DND-41 (cell line): ENCODE measurements at places on chromosomes 7 and 10.
A peak's percentile ranks its signal among the peaks of the same experiment; 100 is the strongest.

DNA sequence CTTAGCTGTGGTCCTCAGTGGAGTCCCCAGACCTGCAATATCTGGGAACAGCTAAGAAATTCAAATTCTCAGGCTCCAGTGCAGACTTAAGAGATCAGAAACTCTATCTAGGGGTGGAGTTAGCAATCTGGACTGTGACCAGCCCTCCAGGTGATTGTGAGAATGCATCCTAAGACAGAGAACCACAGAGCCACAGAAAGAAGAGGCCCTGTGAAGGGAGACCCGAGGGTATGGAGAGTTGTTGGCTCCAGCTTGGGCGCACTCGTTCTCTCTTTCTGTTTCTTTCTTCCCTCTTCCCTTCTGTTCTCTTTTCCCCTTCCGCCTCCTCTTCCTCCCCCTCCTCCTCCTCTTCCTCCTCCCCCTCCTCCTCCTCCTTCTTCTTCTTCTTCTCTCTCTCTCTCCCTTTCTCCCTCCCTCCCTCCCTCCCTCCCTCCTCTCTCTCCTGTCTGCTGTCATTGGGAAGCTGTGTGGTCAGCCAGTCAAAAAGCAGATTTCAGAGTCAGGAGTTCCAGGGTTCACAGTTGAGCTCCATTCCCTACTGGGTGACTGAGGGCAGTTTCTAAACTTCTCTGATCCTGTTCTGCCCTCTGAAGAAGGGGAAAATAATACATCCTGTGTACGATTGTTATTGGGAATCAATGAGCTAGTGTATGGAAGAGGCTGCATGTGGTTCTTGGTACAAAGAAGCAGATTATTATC, 62.1 kb upstream of the STEAP1B start:
- H3K36me3 ChIP-seq: no peaks in the 10 kb centered on the region
- no peak overlapping the region for H3K27ac ChIP-seq
- H3K4me1 ChIP-seq: no peaks in the 10 kb centered on the region
- no peak overlapping the region for H3K4me3 ChIP-seq

- no peak overlapping the region for H3K27ac ChIP-seq
- H3K4me3 ChIP-seq: no peak overlapping the region
- H3K4me1 ChIP-seq: no peaks in the 10 kb centered on the region
- DNase-seq: no peak
Measured at GRCh38 chr10:63636812-63637211, 115.6 kb downstream of the REEP3 start.

- no peak for DNase-seq
- H3K4me3 ChIP-seq: no peak overlapping the region
- H3K27ac ChIP-seq: no peak overlapping the region
Measured at GRCh38 chr10:61486251-61486650, 33.1 kb upstream of the TMEM26 start.

GRCh38 chr7:80136261-80137055, 1.8 kb downstream of the GNAI1 start:
- H3K27ac ChIP-seq: no peak overlapping the region
- no peak for DNase-seq
- no peaks in the 10 kb centered on the region for H3K36me3 ChIP-seq
- H3K27me3 ChIP-seq: no peaks in the 10 kb centered on the region

GRCh38 chr7:47103498-47104205, 478.3 kb downstream of the TNS3 start:
- no peaks in the 10 kb centered on the region for H3K4me1 ChIP-seq
- H3K27me3 ChIP-seq: no peaks in the 10 kb centered on the region
- H3K36me3 ChIP-seq: no peaks in the 10 kb centered on the region
- H3K27ac ChIP-seq: no peak overlapping the region
- no peak for DNase-seq

DNA sequence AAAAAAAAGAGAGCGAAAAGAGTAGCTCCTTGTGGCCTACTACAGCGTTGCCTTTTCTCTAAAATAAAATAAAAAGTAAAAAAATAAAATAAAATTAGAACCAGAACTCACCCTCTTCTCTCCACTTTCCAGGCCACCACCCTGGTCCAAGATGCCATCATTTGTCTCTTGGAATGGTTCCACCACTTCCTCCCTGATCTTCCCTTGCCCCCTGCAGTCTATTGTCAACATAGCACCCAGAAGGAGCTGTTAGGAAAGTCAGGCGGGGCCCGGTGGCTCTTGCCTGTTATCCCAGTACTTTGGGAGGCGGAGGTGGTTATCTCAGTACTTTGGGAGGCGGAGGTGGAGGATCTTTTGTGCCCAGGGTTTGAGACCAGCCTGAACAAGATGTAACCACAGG, 7.6 kb upstream of the GRID2IP start:
- peak; percentile 30 for DNase-seq
- H3K36me3 ChIP-seq: no peaks in the 10 kb centered on the region
- H3K27ac ChIP-seq: no peak overlapping the region
- H3K4me1 ChIP-seq: no peaks in the 10 kb centered on the region
- no peak overlapping the region for H3K4me3 ChIP-seq

DNA sequence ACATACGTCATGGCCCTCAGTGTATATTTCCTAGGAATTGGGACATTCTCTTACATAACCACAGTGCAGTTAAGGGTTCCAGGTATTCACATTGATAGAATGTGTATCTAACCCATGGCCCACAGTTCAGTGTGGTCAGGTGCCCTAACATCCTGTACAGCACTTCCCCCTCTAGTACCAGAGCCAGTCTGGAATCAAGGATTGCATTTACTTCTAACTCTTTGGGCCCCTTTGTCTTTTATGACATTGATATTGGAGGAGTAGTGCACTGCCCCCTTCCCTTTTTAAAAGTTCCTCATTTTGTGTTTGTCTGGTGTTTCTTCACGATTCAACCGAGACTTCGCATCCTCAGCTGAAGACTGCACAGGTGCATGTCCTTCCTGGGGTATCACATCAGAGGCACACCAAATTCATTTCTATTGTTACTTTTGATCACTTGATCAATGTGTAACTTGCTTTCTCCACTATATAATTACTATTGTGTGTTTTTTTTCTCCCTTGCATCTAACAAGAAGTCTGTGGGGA, 22.4 kb upstream of the NPFFR1 start:
- no peak overlapping the region for H3K27ac ChIP-seq
- H3K4me3 ChIP-seq: no peak overlapping the region
- peaks cover 19% of the 10 kb centered on the region for H3K36me3 ChIP-seq

GRCh38 chr7:47253650-47254080, 328.2 kb downstream of the TNS3 start:
- H3K4me1 ChIP-seq: no peaks in the 10 kb centered on the region
- H3K36me3 ChIP-seq: no peaks in the 10 kb centered on the region
- no peak overlapping the region for H3K27ac ChIP-seq
- no peak overlapping the region for H3K4me3 ChIP-seq

- peaks cover 16% of the 10 kb centered on the region for H3K36me3 ChIP-seq
- peak overlapping the region; percentile 66 for H3K4me3 ChIP-seq
- peak overlapping the region; percentile 97 for H3K27ac ChIP-seq
- H3K27me3 ChIP-seq: no peaks in the 10 kb centered on the region
- peaks cover 57% of the 10 kb centered on the region for H3K4me1 ChIP-seq
Measured at GRCh38 chr7:43584195-43584586, 1.3 kb downstream of the STK17A start.

DNA sequence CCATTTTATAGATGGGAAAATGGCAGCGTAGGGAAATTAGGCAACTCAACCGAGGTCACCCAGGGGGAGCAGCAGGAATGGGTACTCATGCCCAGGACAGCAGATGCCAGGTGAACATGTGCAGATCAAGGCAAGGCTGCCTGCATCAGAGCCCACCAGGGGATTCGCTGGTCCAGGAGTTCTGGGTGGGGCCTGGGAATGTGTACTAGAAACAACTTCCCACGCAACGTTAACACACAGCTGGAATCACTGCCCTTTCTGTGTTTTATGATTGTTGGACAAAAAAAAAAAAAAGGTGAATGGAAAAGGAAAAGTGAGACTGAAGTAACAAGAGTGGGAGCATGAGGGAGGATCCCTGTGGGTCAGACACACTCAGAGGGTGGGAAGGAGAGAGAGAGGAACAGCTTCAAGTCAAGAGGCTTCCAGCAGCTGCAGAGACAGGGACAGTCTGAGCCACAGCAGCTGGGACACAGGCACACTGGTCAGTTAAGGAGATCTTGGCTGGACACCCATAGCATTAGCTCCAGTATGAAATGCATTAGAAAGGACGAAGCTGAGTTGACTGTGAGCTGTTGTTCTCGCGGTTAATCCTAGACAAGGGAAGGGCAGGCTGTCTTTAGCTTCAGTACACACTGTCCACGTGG, 187.9 kb upstream of the INHBA start:
- H3K4me3 ChIP-seq: no peak overlapping the region
- H3K27me3 ChIP-seq: peaks cover 3% of the 10 kb centered on the region
- H3K4me1 ChIP-seq: no peaks in the 10 kb centered on the region
- H3K27ac ChIP-seq: no peak overlapping the region
- no peak for DNase-seq

- DNase-seq: no peak
- H3K27me3 ChIP-seq: no peaks in the 10 kb centered on the region
- H3K27ac ChIP-seq: no peak overlapping the region
- no peak overlapping the region for H3K4me3 ChIP-seq
- no peaks in the 10 kb centered on the region for H3K4me1 ChIP-seq
Measured at GRCh38 chr7:146665023-146665422, 548.4 kb downstream of the CNTNAP2 start.

- H3K4me1 ChIP-seq: peaks cover 64% of the 10 kb centered on the region
- H3K4me3 ChIP-seq: no peak overlapping the region
- DNase-seq: peak; percentile 92
- peak overlapping the region; percentile 99 for H3K27ac ChIP-seq
- H3K27me3 ChIP-seq: no peaks in the 10 kb centered on the region
Measured at GRCh38 chr7:71900556-71900955, 511.6 kb downstream of the CALN1 start.
